ENCODE measurements at places on chromosomes 5 and 9.

DNA sequence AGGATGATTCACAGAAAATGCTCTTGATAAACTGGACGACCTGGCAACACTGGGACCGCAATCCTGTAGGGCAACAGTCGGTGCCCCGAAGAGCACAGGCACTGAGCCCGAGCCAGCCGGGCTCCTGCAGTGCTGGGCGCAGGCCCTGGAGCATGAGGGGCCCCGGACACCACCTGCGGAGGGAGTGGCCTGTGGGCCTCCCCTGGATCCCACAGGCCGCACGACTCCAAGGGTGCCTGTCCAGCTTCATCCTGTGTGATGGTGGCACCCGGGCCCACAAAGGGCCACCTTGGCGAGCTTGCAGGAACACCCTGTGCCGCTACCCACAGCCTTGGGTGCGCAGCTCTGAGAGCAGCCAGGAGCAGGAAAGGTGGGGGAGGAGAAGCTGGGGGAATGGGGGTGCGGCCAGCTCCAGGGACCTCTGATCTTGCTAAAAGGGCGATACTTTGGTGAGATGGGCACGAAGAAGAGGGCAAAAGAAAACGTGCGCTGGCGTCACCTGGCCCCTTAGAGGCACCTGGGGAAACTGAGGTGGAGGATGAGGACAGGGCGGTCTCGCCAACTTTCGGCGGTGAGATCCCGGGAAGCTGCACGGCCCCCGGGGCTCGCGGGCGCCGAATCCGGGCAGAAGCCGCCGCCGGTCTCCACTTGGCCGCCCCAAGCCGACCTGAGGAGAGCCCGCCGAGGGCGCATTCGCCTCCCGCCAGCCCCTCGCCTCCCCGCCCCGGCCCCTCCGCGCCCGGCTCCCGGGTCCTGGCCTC, 722 bp downstream of the TBC1D9B start:
- peak; percentile 11 for DNase-seq

GRCh38 chr9:134321946-134322741, 4.1 kb upstream of the RXRA start:
- DNase-seq: no peak

DNA sequence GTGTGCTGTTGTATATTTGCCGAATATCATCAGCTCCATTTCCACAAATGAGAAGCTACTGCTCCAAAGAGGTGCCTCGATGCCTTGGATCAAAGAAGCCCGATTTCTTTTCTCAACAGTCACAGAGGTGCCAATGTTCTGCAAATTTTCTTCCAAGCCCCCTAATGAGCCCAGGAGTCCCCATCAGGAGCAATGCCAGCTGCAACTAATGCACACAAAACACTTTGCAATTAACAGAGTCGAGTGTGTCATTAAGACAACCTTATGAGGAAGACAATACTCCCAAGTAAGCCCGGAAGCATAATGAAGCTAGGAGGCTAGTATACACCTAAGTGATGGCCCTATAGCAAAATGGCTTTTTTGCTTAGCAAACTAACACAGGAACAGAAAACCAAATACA, 247.0 kb downstream of the TRIM32 start:
- no peak for DNase-seq

DNA sequence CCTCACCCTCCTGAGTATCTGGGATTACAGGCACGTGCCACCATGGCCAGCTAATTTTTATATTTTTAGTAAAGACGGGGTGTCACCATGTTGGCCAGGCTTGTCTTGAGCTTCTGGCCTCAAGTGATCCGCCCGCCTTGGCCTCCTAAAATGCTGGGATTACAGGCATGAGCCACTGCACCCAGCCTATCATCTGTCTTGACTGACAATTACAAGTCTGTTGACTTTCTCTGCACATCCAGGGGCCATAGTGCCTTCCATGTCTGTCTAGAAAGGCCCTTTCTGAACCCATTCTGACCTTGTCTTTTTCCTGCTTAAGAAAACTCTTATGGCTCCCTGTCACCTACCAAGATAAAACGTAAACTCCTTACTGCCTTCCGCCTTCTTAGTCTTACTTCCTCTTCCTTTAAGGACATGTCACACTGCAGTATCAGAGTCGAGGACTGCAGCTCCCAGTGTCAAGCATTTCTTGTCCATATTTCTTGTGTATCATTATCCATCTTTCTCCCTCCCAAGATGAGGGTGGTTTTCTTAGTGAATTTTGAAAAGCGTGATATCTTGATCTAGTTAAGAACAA, 49.9 kb upstream of the SHB start:
- no peak for DNase-seq

DNA sequence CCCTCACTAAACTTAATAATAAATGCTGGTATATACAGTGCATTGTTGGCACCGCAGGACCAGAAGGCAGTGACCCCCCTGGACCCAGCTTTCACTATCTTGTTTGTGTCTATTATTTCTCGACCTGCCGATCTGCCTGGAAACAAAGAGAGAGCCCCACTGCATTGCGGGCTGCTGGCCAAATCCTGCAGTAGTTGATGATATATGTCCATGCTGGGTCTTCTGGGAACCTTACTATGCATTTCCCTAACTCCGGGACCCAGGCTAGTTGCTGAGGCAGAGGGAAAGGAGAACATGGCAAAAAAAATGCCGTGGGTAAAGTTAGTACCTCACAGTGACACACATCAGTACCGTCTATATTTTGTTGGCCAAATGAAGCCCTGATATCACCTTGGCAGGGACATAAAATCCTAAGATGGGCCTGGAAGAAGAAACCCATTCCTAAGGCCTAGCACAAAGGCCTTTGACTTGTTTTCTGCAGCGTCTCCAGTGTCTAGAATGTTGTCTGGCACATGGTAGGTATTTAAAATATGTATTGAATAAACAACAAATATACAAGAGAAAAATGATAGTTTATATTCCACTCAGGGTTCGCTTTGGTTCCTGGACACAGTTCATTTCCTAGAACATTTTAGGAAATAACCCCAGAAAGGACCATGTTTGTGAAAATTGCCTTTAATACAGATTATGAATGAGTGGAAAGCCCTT, 46.1 kb downstream of the NMUR2 start:
- no peak for DNase-seq

DNA sequence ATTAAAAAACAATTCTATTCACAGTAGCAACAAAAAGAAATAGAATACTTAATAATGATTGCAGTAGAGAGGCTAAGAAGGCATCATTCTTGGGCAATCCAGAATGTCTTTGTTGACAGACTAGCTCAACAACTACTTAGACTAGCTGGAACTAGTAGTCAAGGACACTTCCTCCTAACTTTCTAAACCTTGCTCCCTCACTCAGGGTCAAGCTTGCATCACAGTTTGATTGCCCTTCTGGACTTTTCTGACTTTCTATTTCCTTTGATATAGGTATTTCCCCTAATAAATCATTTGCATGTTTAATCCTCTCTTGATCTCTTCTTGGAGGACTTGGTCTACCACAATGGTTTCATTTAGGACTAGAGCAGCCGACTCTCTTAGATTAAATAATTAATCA, 1107.9 kb downstream of the PTPRD start:
- DNase-seq: no peak

GRCh38 chr5:84764227-84764626, 379.5 kb upstream of the EDIL3 start:
- DNase-seq: no peak

DNA sequence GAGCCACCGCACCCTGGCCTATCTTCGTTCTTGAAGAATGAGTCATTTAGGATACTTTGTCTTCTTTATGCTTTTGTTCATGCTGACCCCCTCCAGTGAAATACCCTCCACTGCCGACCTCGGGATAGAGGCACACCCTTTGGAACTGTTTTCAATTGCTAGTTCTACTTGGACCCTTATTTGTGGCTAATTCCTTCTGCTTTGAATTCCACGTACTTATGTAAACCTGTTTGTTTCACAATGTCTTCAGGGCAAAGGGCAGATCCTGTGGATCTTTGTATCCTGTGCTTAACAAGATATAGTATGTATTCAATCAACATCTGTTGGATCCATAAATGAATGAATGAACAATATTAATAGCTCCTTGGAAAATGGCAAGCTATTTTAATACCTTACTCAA, 19.6 kb upstream of the AOPEP start:
- no peak for DNase-seq

DNA sequence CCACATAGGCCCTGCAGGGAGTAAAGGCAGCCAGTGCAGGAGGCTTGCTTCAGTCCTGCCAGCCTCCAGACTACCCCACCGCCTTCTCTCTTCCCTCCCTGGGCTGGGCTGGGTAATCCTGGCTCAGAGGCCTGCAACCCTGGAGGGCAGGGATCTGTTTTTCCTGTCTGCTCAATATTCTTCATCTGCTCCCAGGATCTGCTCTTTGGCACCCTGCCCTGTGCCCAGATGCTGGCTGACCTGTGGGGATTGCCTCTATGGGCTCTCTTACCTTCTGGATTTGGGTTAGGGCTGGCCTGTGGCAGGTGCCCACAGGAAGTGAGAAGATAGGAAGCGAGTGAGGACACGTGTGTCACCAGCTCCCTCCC, 7.3 kb upstream of the ANGPTL2 start:
- no peak for DNase-seq

DNA sequence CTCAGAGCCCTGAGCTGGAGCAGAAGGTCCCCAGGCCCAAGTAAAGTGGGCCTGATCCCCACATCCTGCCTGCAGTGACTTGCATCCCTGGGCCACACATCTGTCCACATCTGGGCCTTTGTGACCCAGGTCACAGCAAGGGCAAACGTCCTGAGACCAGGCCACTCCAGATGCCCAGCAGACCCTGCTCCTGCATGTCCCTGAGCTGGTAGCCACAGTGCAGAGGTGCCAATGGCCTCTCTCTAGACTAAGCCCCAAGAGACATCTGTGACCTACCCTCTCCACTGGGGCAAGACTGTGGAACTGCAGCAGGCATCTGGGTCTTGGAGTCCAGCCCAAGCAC, 2.5 kb downstream of the FLT4 start:
- DNase-seq: no peak

DNA sequence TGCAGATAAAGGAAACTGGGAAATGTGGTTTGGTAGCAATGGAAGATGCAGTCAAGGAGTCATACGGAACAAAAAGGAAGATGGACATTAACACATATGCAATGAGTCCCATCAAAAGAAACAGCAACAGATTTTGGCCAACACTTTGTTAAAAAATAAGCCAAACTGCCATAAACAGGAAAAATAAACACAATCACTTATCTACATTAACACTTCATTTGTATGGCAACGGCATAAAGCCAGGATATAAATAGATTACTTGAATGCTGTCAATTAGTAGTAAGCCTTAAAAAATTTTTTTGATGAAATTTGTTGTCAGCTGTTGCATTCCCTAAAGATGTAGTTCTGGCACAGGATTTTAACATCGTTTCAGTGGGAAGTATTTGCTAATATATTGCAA, 190.8 kb downstream of the CDH12 start:
- no peak for DNase-seq

- DNase-seq: peak; percentile 79
Measured at GRCh38 chr5:132209131-132209530, 18.5 kb downstream of the P4HA2 start.

GRCh38 chr5:30811298-30811697, 382.2 kb upstream of the CDH6 start:
- no peak for DNase-seq

GRCh38 chr9:75850459-75851200, 39.8 kb upstream of the PCSK5 start:
- no peak for DNase-seq

DNA sequence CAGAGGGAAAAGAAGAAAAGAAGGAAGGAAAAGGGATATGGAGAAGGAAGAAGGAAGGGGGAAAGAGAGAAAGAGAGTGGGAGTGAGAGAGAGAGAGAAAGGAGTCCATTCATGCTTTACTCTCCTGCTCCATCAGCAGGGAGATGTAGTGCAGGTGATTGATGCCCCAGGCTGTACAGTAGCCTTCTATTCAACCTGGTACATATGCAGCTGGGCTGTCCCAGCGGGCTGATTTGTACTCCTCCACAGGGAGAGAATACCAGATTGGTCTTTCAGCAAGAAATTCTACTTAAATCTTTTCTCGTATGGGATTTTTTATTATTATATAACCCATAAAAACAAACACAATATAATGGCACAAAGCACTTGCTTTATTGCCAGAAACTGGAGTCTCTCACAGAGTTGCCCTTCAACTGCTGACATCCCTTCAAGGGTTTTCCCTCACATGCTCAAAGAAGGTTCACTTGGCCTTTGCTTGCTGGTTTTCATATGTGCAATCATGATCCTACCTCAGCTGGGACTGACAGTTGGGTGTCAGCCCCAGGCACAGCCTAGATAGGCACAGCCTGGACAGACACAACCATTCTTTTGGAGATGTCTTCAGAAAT, 380.1 kb upstream of the RIOK2 start:
- no peak for DNase-seq

GRCh38 chr5:176806137-176806536, 4.2 kb upstream of the UNC5A start:
- no peak for DNase-seq

GRCh38 chr5:135609981-135610380, 31.2 kb upstream of the CXCL14 start:
- no peak for DNase-seq

DNA sequence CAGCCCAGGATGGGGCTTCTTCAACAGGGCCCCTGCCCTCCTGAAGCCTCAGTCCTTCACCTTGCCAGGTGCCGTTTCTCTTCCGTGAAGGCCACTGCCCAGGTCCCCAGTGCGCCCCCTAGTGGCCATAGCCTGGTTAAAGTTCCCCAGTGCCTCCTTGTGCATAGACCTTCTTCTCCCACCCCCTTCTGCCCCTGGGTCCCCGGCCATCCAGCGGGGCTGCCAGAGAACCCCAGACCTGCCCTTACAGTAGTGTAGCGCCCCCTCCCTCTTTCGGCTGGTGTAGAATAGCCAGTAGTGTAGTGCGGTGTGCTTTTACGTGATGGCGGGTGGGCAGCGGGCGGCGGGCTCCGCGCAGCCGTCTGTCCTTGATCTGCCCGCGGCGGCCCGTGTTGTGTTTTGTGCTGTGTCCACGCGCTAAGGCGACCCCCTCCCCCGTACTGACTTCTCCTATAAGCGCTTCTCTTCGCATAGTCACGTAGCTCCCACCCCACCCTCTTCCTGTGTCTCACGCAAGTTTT, 23.6 kb downstream of the PCDHGC5 start:
- DNase-seq: peak; percentile 69

DNA sequence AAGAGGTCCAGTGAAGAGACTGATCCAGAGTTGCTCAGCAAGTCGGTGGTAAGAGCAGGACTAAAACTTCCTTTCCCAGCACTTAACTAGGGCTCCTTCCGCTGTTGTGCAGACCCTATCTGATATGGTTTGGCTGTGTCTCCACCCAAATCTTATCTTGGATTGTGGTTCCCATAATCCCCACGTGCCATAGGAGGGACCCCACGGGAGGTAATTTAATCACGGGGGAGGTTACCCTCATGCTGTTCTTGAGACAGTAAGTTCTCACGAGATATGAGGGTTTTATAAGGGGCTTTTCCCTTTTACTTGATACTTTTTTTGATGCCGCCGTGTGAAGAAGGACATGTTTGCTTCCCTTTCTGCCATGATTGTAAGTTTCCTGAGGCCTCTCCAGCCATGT, 221.9 kb upstream of the GLRA1 start:
- DNase-seq: no peak

- DNase-seq: no peak
Measured at GRCh38 chr9:110782701-110783100, 114.1 kb downstream of the MUSK start.

GRCh38 chr9:93299418-93300174, 115.7 kb downstream of the WNK2 start:
- no peak for DNase-seq

- DNase-seq: no peak
Measured at GRCh38 chr5:56245481-56245880, 12.4 kb upstream of the ANKRD55 start.
